Stimulated activated CD8-positive, alpha-beta memory T cell treated with anti-CD3 and anti-CD28 coated beads, Interleukin-15, amount 100 ng/mL, for 1 hour (primary cell): ENCODE measurements at places on chromosomes 3 and 15.

GRCh38 chr3:190495796-190496195, 18.1 kb upstream of the IL1RAP start:
- DNase-seq: no peak

GRCh38 chr3:78434801-78435200, 1333.0 kb downstream of the ROBO1 start:
- no peak for DNase-seq

- DNase-seq: no peak
These were observed 602 bp upstream of the SLTM start for GRCh38 chr15:58934114-58934447.

- DNase-seq: no peak
These were observed 18.2 kb upstream of the ADPGK start for GRCh38 chr15:72801590-72802325.

- no peak for DNase-seq
These were observed 38.6 kb downstream of the RFTN1 start for GRCh38 chr3:16474920-16475319.

DNA sequence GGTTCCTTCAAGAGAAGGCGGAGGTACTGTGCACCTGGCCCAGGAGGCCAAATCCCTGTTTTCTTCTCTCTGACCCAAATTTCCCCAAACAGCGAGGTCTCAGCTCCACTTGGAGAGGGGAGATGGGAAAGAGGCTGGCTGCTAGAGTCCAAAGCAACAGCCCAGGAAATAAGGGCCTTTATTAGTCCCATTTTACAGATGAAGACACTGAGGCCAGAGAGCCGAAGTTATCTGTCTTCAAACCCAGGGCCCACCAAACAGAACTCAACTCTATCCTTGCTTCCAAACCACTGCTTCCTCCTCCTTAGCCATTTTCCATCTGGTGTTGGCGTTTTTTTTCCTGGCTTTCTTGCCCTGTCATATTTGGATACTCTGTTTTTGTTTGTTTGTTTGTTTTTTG, 22.0 kb upstream of the FLNB start:
- DNase-seq: no peak

DNA sequence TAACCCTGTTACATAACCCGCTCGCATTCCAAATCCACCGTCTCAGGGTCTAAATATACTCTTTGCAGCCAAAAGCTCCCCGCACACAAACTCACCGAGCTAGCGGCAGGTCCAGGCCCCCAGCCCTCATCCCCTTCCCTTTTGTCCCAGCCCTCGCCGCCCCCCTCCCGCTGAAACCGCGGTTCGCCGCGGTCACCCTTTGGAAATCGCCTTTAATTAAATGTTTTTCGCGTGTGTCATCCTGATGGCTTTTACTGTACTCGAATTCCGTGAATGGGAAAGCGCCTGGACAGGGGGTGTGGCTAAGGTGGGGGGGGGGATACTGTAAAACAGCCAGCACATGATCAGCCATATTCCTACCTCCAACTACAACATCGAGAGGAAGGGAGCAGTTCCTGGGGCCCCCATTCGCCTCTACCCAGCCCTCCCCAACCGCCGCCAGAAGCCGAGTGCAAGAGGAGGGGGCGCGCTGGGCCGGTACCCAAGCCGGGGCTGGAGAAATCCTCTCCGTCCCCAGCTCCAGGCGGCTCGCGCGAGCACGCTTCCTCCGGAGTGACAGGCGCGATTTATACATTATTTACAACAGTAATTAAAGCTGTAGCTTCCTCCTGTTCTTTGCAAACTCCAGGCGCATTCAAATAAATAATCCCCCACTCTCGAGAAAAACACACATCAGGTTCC, 1.7 kb downstream of the RORA start:
- DNase-seq: no peak

- no peak for DNase-seq
These were observed 394.1 kb downstream of the SOX2 start for GRCh38 chr3:182105875-182106274.

GRCh38 chr3:161069511-161070251, 35.5 kb downstream of the B3GALNT1 start:
- DNase-seq: no peak

- DNase-seq: no peak
These were observed 220.0 kb upstream of the NANOGP8 start for GRCh38 chr15:35305031-35305550.

GRCh38 chr3:45011756-45012508, 14.2 kb upstream of the CLEC3B start:
- DNase-seq: no peak

DNA sequence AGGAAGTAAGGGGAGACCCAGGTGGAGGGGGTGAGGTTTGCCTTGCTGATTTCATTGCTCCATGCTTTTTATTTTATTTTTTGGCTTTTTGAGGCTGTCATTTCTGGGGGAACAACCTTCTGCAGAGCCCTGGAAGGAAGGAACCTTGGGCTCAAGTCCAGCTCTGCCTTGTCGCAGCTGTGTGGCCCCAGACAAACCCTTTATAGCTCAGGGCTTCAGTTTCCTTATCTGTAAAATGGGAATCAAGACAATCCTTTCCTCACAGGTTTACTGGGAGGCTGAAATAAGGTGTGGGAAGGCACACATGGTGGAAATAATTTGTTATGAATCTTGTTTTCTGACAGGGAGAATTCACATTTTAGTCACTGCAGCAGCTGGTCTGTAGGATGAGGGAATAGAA, 45.4 kb upstream of the CTSH start:
- DNase-seq: no peak

GRCh38 chr15:48289628-48290027, 41.6 kb upstream of the DUT start:
- DNase-seq: no peak

DNA sequence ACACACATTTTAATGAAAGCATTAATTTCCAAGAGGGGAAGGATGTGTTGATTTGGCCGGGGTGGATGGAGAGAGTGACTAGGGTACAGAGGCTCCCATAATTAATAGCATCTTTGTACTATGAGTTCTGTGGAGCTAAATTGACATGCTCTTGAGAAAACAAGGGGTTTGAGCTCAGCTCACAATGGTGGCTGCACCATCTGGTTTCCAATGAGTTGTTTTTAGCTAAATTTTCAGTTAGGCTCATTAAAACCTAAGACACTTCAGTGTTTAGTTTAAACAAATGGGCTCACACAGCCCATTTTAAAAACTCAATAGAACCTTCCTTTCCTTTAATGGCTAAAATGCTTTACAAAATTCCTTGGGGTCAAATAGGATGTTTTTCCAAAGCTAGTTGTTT, 199.7 kb downstream of the TNIK start:
- DNase-seq: no peak

DNA sequence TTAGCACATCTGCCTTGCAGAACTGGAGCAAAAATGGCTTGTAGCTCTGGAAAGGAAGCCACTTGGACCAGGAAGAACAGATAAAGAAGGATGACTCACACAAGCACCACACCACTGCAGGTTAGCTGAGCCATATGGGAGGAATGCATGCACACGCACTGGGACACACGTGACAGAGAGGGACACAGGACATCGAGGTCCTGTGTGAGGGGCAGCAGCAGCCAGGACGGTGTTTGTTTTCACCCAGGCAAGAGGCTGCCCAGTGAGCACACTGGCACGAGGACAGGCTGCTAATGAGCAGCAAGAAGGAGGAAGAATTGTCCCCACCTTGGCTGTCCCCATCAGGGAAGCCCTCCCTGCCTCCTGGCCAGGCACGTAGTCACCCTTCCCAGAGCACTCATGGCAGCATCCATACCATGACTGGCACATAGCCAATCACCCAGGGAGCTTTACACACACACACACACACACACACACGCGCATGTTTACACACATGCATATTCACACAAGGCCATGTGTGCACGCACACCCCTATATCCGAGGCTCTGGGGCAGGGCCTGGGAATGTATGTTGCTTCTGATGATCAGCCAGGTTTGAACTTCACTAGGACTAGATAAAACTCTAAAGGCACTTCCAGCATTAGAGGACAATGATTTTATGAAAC, 24.0 kb upstream of the SPTBN5 start:
- DNase-seq: no peak

GRCh38 chr3:134682196-134682880, 31.5 kb upstream of the KY start:
- no peak for DNase-seq

GRCh38 chr15:100026041-100026440, 292.8 kb upstream of the LYSMD4 start:
- no peak for DNase-seq

GRCh38 chr15:65056868-65057548, 10.8 kb downstream of the RASL12 start:
- DNase-seq: no peak

DNA sequence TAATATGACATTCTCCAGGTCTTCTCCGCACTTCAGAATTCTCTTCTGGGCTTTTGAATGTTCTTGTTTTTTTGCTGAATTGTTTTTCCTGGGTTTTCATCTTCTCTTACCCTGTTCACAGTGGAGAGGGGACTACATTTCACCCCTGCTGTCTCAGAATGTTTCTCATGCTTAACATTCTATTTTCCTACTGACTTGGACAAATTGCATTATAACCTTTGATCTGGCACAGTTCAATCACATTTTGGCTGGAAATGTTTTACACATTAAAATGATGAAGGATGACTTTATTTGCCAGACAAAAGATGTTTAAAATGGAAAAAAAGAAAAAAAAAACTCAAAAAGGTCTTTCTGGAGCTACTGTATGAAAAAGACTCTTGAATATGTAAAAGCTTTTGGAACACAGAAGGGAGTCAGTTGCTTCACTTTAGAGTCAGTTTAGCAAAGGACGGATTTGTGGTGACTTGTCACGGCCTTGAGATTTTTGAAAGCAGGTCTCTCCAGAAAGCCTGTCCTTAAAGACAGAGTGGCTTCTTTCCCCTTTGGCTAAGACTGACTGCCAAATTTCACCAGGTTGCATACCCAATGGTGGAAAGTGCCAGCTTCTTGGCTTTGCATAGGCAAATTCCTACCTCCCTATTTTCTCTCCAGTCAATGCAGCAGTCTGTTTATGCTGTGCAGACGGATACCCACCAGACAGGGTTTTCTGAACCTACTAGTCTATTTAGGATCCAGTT, 401.0 kb upstream of the TBL1XR1 start:
- DNase-seq: no peak

DNA sequence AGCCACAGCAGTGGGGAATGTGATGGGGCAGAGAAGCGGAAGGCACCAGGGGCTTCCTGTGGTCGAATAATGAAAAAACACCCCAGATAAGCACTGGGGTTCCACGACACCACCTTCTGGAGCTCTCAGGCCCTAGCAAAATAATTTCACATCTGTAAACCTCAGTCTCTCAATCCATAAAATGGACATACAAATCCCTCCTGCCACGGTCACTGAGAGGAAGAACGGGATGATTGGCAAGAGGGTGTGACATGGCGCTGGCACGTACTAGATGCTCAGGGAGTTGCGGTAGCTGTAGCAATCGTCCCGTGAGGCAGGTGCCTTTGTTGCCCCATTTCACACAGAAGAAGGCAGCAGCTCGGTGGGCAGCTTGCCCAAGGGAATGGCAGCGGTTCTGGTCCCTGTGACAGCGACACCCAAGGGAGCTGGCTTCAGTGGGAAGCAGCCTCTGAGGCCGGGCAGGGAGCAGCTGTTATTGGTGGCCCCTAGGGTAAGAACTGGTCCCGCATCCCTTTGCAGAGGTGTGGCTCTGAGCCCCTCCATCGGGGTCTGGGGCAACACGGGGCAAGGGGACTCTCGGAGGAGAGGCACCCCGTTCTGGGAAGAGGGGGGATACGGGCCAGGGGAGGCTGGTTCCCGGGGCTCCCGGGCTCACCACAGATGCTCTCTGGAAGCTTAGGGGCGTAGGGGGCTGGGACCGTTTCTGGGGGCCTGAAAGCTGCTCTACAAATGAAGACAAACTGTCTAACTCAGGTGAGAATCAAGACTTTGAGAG, 114.0 kb upstream of the ALDH1A3 start:
- no peak for DNase-seq

DNA sequence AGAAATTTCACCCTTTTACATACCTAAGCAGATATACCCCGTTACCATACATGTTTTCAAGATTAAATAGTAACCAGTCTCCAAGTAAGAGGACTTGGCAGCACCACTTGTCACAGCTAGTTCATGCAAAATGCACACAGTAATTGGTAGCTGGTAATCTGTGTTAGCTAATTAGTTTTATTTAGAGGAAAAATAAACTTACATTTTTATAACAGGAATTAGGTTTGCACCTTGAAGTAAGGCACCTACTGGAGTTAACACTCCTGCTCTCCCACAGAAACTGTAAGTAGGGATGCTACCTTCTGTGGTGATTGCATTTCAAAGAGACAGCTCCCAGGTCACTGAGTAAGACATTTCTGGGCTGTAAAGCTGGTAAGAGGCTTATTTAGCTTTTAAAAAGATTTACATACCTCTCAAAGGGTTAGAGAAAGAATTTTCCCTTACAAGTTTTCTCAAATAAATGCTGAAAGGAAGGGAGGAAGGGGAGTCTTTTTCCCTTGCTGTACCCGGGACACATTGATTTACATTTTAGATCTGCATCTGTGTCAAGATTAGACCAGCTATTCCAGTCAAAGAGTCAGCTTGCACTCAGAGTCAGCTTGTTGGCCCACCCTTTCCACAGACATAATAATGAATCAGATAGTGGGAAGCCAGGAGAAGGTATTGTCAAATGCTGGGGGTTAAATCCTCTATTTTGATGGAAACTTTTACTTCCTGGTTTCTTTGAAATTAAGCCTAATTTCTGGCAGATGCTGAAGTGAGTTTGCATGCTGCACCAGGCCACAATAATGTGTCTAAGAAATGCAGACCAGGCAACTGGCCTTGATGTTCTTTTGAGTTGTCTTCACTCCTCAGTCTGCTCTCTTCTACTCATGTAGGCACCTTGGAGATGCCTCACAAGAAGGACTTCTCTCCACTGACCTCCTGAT, 77.6 kb upstream of the CHD2 start:
- no peak for DNase-seq

- no peak for DNase-seq
These were observed 7.2 kb downstream of the POLR2H start for GRCh38 chr3:184368586-184369183.

GRCh38 chr3:153373606-153374005, 211.6 kb downstream of the RAP2B start:
- no peak for DNase-seq

- no peak for DNase-seq
These were observed 69.4 kb downstream of the SLCO3A1 start for GRCh38 chr15:91922646-91923547.

DNA sequence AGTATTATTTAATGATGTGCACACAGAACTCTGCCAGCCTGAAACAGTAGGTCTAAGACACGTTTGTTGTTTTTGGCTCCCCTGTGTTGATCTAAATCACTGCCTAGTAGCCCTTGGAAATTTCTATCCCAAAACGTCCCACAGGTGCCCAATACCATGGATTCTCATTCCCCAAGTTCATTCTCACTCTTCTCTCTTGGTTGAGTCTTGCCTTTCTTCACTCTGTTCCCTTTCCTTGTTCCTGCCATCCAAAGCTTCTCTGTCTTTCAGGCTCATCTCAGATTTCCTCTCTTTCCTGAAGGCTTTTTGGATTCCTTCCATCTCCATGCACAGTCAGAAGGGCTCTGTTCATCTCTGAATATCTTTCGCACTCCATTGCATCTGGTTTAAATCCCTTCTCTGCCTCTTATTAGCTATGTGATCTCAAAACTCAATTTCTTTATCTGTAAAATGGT, 54.2 kb downstream of the PPARG start:
- no peak for DNase-seq
